ENCODE measurements at places on chromosomes 1 and 21.

- DNase-seq = no peak
These were observed 6.5 kb downstream of the CAPN2 start for GRCh38 chr1:223718850-223719249.

DNA sequence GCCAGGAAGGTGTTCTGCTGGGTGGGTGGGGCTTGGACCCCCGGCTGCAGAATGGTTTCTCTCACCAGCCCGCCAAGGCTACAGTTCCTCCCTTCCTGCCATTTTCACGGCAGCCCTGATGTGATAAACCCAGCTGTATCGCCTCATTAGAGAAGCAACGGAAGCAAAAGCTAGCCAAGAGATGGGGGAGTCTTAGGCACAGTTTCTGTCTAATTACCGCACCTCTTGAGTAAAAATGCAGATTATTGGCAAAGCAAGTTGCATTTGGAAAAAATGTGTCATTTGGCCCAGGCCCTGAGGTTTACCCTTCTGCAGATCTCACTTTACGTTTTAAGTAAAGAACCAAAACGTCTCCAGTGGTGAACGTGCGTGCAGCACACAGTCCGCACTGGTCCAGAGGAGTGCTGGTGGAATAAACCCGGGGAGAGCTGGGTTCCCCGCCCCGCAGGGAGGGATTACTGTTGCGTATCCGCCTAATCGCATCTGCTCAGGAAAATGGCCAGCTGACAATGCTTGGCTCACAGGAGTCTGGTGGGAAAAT lies 109.9 kb downstream of the GALNT2 start:
- peak; percentile 57 for DNase-seq

GRCh38 chr1:2546515-2547209 lies 9.5 kb upstream of the TNFRSF14 start:
- DNase-seq = peak; percentile 95

DNA sequence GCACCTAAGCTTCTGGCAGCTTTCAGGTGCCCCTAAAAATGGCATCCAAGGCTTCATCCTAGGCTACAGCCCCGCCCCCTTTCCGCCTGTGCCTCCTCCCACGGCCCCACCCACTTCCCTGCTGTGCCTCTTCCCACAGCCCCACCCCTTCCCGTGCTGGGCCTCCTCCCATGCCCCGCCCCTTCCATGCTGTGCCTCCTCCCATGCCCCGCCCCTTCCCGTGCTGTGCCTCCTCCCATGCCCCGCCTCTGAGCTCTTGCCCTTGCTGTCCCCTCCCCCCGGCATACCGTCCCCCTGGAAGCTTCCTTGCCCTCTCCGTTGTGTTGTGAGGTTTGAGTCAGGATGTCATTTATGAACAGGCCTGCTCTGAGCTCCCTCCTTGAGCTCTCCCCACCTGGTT lies 228.5 kb upstream of the AJAP1 start:
- peak; percentile 4 for DNase-seq

- DNase-seq = no peak
These were observed 1098.1 kb downstream of the NCAM2 start for GRCh38 chr21:22096314-22096713.
